Thoracic aorta (tissue), 2 donors: ENCODE measurements at places on chromosomes 4 and X.
A peak's percentile ranks its signal among the peaks of the same experiment; 100 is the strongest.

GRCh38 chr4:118345813-118346212 is 7.0 kb downstream of the PRSS12 start:
- no peak for DNase-seq

- DNase-seq = no peak
Observed at GRCh38 chr4:1195891-1196401, 23.6 kb upstream of the SPON2 start.

GRCh38 chrX:150544222-150544787 is 24.1 kb upstream of the MTM1 start:
- DNase-seq = no peak

GRCh38 chr4:150722908-150723362 is 141.0 kb downstream of the MAB21L2 start:
- DNase-seq = peak; percentile 49

DNA sequence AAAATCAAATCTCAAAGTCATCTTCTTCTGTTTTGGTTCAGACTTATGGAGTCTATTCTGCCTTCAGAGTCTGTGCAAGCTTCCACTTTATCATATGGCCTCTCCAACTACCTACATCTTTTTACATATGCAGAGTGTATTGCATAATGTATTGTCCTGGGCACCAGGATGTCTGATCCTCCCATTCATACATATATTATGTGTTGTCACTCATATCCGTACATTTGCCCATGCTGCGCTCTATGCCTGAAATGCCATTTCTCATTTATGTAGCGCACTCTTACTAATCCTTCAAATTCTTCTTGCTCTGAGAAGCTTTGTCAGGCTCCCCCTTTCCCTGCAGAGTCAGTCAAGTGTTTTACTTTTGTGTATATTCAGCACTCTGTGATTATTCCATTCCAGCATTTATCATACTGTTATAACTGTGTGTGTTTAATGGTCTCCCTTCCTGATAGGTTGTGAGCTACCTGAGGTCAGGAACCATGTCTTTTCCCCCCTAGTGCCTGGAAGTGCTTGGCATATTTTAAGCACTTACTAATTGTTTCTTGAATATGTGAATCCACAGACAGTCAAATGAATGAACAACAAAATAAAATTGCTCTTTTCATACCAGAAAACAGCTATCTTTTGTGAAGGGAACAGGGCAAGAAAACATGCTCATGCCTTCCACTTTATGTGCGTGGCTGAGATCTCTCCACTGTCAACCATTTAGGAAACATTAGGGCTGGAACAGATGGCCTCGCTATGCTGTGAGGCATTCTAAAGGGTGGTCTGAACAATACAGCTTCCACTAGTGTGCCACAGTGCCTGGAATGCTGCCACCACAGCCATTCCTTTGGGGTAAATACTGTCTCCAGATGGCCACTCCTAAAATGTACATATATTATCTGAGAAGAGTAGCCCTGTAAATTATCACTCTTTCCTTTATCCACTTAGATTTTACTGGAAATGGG is 81.8 kb downstream of the GLUD2 start:
- no peak for DNase-seq

GRCh38 chr4:8343262-8343966 is 73.9 kb downstream of the HTRA3 start:
- no peak for DNase-seq

DNA sequence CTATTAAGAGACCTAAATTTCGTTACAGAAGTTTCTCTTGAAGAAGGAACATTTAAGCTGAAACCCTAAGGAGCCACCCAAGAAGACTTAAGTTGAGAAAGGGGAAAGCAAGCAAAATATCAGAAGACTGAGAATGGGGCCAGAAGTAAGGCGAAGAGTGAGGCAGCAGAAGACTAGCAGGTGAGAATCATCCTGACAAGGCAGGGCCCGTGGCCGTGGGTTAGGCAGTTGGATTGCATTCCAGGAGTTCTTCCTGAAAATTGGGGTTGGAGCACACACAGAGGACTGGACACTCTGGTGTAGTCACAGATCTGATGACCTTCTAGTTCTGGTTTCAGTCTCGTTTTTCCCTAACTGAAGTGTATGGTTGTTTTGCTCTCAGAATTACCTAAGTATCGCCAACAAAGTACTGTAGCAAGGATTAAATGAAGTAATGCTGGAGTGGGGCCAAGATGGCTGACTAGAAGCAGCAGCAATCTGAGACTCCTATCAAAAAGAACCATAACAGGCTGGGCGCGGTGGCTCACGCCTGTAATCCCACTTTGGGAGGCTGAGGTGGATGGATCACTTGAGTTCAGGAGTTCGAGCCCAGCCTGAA is 94.4 kb upstream of the GUCY1A1 start:
- no peak for DNase-seq

DNA sequence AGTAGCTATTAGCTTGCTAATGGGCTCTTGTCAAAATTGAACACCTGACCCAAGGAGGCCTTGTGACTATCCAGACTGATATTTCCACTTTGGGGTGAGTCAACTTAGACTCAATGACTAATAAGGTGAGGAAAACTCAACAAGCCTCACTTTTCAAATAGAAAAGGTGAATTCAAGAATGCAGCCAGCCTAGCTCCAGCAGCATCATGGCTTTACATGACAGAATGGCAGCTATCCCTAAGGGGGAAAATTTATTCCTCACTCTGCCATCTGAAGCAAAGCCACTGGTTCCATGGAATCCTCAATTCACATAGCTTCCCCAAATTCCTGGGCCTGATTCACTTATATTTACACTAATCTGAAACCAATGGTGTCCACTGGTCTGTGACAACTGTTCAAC is 29.1 kb upstream of the RAB9B start:
- no peak for DNase-seq

DNA sequence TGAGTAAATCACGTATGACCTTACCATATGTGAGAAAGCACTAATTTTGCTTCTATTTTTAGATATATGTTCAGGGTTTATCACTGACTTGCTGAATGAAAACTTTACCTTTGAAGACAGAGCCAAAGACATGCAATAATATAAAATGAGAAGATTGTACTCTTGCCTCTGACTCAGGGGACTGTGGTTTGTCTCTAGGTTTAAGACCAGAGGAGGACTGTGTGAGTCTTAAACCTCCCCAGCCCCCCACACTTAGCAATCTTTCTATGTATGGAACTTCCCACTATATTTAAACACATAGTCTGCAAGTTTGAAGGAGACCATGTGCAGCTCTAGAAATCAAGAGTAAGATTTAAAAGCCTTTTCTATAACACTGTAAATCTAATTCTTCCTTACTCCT is 368.7 kb upstream of the FAM241A start:
- no peak for DNase-seq

DNA sequence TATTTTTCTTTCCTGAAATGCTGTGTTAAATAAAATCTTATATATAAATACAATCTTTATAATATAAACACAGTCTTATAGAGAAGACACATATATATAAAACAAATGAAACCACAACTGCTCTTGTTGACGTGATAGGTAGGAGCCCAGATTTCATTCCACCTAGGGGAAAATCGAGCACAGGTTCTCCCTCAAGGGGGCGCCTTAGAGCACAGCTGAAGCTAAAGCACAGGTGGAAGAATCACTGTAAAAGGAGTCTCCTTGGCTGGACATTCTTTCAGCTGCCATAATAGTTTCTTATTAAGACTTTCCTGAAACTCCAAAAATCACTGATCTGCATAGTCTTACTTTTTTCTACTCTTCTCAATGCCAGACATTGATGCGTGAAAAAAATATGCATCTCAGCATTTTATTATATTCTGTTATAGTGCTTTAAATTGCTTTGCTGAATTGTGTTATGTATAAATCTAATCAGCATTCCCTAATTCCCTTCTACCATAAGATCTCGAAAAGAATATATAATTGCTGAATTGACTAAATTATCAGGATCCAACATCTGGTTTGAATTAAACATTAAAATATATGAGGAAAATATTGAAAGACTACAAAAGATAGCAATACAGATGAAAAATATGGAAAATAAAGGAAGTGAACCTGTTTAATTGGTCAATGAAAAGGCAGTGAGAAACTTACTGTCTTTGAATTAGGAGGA is 25.5 kb upstream of the RXFP1 start:
- no peak for DNase-seq

GRCh38 chr4:25160714-25161592 is 704 bp upstream of the SEPSECS start:
- no peak for DNase-seq

- no peak for DNase-seq
Observed at GRCh38 chrX:44173219-44173618, 170.3 kb downstream of the EFHC2 start.

DNA sequence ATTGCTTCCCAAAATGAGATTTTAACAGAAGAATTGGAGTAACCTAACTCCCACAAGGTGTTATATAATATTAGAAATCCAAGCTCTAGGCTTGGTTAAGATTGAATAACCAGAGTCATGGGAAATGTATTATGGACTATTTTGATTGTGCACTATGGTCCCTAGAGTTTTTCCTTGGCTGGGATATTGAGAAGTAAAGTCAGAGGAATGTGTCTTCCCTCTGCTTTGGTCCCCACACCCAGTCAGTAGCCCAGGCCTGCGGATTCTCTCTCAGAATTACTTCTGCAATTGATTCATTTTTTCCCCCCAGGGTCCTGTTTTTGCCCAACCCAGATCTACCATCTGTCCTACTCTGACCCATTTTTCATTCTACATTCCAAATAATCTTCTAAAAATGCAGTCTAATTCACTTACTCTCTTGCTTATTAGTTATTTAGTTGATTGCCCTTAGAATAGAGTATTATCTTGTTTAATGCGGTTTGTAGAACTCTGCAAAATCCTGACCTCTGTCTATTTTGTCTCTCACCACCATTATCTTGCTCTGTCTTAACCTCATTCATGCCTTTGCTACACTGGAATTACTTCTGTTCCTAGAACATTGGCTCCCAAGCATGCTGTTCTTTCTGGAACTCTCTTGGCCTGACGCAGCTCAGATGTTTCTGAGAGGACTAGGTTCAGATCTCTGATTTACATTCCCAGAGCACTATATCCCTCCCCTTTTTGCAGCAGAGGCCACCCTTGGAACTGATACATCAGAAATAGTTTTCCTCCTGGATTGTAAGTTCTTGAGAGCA is 23.6 kb downstream of the GUCY1A1 start:
- DNase-seq = no peak

DNA sequence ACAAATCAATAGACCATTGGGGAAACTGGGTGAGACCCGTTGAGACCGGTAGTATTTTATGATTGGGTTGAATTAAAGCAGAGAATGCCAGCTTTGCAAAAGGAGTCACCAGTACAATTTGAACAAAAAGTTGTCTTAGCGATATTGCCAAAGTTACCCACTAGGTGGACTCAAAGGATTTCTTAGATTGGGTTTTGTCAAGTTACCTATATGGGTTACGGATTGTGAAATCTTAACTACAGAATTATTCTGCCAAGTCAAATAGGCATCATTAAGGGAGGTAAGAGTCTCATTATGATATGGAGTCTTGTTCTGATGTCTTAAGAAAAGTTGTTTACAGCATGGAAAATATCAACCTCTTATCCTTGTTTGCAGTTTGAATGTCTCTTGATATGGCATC is 15.0 kb upstream of the CT47A1 start:
- DNase-seq = no peak

DNA sequence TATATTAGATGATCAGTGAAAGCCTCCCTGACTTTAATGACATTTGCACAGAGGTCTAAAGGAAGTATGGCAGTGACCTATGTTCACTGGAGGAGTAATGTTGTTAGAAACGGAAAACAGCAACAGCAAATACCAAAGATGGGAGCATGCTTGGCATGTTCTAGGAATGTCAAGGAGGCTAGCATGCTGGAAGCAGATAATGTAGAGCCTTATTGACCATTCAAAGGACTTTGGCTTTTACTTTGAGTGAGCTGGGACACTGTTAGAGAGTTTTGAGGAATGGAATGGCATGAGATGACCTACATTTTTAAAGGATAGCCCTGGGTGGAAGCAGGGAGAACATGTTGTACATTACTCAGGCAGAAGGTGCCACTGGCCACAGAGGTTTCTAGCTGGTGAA is 6.0 kb downstream of the RPA4 start:
- no peak for DNase-seq
